ENCODE measurements at places on chromosomes 4 and X.

DNA sequence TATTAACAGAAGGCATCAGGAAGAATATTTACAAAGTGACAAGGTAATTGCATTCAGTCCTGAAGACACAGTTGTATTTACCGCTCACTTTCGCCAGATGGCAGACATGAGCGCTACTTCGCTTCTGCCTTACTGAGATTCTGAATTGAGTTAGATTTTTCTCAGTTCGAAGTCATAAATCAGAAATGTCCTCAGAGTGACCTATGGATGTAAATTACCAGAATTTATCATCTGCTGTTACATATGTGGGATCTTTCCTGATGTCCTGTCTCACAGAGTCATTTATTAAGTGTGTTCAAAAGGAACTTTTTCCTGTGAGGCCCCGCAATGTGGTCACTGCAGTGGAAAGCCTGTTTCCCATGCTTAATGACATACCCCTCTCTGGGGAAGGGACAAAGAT, 97.3 kb upstream of the DCLK2 start:
- DNase-seq: peak; percentile 74

DNA sequence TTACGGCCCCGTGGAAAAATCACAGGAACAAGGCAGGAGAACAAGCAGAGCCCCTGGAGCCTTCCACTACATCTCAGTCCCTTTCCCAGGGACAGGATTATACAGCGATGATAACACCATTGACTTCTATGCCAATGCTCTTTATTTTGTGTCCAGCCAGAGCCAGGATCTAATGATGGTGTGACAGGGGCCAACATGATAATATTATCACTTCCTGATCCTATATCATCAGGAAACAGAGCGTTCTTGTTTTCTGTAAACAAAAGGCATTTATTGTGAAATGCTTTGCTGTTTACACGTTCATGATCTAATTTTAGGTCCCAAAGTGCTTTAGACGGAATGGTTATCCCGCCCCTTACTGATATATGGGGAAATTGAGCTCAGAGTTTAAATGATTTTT, 12.8 kb downstream of the TMPRSS11E start:
- no peak for DNase-seq

- peak; percentile 99 for DNase-seq
Measured at GRCh38 chr4:156686120-156686519, 285.5 kb downstream of the PDGFC start.

DNA sequence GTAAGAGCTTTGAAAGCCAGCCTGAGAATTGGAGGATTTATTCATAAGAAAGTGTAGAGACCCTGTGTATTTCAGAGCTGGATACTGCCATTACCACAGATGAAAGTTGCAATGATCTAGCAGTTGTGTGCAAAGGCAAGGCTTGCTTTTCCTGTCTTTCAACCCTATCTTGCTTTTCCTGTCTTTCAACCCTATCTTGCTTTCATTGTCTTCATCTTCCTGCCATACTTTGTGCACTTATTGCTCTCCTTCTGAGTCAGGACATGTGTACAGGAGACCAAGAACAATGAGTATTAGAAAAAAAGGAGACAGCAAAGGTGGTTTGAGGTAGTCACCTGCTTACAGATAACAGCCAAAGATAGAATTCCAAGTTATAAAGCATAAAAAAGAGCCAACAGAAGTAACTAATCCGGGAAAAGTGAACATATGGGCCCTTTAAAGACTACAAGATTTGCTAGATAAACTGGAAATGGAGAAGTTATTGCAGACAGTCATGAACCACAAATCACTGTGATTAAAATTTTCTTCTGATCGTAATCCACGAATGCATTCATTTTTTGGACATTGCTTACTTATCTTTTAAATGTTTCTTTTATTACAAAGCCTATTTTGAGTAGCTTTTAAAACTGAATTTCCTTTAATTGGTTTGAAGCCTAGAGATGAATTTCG, 17.2 kb downstream of the C1QTNF7 start:
- DNase-seq: no peak

DNA sequence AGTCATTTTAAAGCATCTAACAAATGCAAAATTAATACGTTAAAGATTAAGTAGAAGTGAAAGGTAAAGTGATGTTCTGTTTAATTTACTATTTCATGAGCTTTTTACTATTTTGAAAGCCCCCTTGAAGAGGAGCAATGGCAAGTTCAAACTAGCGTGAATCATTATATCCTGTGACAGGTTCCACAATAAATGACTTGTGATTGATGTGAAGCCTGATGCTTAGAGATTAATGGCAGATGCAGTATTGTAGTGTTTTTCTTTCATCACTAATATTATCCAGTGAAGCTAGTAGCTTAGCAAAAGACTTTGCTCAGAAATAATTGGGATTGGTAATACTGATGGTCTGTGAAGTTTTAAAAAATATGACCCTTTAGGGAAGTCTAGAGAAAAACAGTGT, 57.3 kb downstream of the STOX2 start:
- DNase-seq: no peak

GRCh38 chr4:39435659-39436563, 22.8 kb downstream of the RPL9 start:
- DNase-seq: no peak

DNA sequence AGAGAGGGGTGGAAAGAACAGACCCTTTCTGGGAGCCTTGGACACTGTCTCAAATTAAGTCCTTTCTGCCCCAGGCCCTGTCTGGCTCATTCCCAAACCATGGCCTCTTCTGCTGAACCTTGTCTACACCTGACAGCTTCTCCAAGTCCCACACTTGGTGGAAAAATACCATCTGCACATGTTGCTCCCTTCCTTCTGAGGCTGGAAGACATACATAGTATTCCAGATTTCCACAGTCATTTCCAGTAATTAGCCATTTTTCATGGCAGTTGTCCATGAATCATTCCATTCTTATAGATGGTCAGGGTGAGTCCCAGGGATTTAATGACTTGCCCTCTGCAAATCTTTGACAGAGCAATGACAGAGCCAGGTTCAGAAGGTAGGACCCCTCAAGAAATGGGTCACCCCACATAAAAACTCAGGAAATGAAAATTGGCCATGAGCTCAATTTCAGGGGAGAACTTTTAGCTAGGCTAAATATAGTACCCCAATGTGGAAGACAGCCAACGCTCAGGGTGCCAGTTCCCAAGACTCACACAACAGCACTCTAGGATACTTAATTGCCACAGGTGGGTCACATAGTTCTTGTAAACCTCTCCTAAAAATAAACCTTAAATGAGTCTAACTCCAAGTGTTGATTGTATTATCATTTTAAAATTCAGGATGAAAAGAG, 16.2 kb upstream of the DAPP1 start:
- DNase-seq: no peak

DNA sequence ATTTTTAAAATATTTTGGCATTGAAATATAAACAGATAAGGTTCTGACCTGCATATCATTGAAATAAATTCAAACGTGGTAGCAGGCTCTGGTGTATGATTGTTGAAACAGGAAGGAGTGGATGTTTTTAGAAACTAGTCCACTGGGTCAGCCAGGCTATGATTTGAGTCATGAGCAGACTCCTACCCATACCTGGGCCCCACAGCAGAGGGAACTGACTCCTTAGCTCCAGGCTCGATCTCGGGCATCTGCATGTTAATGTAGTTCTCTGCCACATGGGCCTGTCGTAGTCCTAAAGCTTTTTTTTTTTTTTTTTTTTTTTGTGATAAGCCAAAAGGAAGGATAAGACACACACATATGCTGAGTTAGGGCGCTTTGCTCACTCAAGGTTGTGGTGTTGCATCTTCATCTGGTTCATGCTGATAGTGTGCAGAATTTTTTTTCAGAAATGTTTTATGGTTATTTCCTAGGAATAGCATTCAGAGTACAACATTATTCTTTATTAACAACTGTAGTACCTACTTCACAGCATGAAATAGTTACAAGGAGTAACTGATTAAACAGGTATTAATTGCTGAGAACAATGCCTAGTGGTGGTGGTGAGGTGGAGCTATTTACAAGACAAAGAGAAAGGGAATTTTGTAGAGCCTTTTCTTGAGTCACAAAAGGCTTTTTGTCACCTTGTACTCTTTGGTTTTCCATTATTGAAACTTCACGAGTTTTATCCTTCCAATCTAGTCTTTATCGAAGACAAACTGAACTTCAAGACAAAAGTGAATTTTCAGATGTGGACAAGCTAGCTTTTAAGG, 27.3 kb downstream of the OFD1 start:
- no peak for DNase-seq

DNA sequence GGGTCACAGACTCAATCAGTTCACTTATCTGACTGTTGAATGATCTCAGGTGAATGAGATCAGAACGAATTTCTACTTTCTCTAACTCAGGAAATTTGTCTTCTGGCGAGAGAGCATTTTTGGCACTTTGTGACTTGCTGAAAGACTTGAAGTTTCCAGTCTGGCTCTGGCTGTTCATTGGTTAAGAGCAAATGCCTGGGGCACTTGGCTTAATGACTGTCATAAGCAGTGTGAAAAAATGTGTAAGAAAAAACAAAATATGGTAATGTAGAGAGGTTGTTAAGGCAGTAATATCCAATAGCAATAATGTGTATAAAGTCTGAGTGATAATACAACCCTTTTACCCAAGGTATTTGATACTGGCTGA, 71.3 kb upstream of the PGRMC2 start:
- no peak for DNase-seq

DNA sequence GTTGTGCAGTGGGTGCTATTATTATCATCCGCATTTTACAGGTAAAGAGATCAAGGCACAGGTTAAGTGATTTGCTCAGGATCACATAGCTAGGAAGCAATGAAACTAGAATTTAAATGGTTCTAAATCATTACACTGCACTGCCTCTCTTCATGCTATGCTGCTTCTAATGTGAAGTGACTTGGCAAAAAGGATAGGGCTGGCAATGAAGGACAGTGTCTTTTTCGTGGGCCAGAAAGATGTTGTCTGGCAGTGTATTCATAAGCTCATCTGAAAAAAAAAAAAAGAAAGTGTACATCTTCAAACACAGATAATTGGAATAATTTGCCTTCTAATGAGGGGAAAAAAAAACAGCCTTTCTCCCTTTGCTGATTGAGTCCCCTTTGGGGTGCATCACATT, 132.2 kb upstream of the FUNDC1 start:
- no peak for DNase-seq

GRCh38 chrX:12989461-12989860, 14.6 kb downstream of the TMSB4X start:
- no peak for DNase-seq

DNA sequence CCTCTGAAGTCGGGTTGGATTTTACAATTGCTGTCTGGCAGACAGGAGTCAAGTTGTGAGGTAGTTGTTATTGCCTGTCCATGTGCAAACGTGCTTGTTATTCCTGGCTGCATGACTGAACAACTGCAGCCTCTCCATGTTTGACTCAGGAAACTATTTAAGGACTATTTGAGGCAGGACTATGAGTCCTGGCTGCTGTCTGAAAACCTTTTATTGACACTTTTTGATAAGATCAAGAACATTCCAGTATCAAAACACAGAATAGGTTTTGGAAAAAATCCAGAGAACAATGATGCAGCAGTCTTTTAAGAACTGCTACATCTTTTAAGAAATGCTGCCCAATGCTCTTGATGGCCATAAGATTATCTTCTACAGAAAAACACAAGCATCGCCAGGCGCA, 10.0 kb upstream of the SPRY1 start:
- DNase-seq: no peak

DNA sequence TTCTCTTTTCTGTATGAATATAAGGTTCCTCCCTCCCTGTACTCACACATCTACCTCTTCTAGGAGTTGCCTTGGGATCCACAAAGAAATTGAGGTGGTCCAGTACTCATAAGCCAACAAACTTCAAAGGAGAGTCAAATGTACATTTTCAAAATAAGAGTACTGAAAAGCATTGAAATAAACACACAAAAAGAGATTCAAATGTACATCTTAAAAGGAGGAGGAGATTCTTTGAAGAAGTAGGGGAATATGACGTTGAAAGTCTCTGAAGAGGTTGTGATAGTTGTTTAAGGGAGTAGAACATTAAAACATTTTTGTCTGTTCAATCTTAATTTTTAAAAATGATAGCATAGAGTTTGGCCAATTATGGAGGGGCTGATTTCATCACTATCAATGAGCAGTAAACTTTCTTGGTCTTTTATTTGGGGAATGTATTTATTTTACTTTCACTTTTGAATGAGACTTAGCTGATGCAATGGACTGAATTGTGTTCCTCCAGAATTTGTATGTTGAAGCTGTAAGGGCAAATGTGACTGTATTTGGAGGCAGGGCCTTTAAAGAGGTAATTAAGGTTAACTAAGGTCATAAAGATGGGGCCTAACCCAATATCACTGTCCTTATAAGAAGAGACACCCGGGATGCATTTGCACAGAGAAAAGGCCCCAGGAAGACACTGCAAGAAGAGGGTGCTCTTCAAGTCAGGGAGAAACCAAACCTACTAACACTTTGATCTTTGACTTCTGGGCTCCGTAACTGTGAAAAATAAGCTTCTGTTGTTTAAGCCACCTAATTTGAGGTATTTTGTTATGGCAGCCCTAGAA, 226.3 kb upstream of the PGRMC2 start:
- peak; percentile 69 for DNase-seq

DNA sequence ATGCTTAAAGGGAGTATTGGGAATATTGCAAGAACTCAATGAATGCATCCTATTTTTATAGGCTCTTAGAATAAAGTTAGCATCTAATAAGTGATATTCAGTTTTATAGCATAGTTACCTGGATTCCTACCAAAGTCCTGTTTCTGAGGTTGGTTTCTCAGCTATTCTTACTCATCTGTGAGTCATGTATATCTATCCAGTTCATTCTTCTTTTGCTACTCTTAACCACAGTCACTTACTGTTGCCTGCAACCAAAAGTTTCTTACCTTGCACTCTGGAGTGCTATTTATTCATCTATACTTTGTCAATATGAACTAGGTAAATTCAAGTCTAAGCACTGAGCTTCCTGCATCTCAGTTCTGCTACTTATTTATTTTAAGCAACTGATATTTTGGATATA, 322.5 kb downstream of the HS3ST1 start:
- peak; percentile 55 for DNase-seq

DNA sequence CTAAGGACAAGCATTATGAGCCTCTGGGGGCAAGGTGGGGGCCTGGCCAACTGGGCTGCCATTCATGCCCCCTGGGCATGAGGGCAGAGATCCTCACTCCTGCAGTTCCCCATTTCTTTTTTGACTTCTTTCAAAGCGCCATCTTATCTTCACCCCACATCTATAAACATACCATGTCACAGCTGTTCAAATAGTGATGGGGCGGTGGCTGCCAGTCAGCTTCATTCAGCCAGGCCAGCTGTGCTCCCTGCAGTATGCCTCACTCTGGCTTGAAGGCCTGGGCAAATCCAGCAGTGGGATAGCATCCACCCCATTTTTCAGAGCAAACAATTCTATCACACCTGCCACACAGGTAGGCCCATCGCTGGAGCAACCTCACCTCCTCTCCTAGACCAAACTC, 85.5 kb downstream of the NHSL2 start:
- no peak for DNase-seq

GRCh38 chr4:16026160-16026761, 57.6 kb downstream of the PROM1 start:
- peak; percentile 52 for DNase-seq

DNA sequence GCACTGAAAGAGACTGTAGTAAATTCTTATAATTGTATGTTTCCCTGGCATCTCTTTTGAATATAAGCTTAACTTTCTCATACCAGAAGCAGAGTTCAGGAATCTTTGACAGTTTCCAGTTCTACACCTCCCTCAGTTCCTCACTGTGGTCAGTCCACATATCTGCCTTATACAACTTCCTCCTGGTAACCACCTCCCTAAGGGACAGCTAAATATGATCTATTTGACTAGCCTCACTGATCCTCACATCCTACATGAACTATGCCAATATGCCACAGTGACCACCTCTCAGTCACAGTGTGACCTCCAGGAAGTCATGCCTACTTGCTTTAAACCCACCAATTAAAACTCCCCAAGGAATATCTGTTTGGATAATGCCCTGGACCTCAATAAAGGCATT, 51.6 kb upstream of the HDAC8 start:
- no peak for DNase-seq
